ENCODE measurements at places on chromosomes 4 and X. TPM values are rescaled to one million over a fixed set of nuclear protein-coding genes. Genes with fewer than 3 reads are reported as not detected.

RASGEF1B gene
- not detected for total RNA-seq

APBB2 gene
- total RNA-seq, result 6.5 TPM

KLHL34 gene
- not detected for total RNA-seq

SSX1 gene
- not detected for total RNA-seq

DSPP gene
- not detected for total RNA-seq
